ENCODE measurements at places on chromosomes 5 and 9. TPM values are rescaled to one million over a fixed set of nuclear protein-coding genes. Genes with fewer than 3 reads are reported as not detected.

- peak overlapping the region; percentile 95 for H3K4me3 ChIP-seq
- H3K27ac ChIP-seq: peak overlapping the region; percentile 98
- peak; percentile 5 for DNase-seq
- peaks cover 26% of the 10 kb centered on the region for H3K36me3 ChIP-seq
Observed at GRCh38 chr9:87725356-87725899, 491 bp upstream of the CTSL start.

Gene SAXO1
- not detected for total RNA-seq

- H3K36me3 ChIP-seq: no peaks in the 10 kb centered on the region
- no peak overlapping the region for H3K27ac ChIP-seq
- H3K27me3 ChIP-seq: peaks cover 5% of the 10 kb centered on the region
- no peak for DNase-seq
- no peaks in the 10 kb centered on the region for H3K4me1 ChIP-seq
Observed at GRCh38 chr5:112333331-112333781, 85.7 kb downstream of the EPB41L4A start.

- H3K36me3 ChIP-seq: no peaks in the 10 kb centered on the region
- no peak overlapping the region for H3K4me3 ChIP-seq
- no peaks in the 10 kb centered on the region for H3K27me3 ChIP-seq
- no peak for DNase-seq
Observed at GRCh38 chr5:51095486-51095885, 287.8 kb upstream of the ISL1 start.

DNA sequence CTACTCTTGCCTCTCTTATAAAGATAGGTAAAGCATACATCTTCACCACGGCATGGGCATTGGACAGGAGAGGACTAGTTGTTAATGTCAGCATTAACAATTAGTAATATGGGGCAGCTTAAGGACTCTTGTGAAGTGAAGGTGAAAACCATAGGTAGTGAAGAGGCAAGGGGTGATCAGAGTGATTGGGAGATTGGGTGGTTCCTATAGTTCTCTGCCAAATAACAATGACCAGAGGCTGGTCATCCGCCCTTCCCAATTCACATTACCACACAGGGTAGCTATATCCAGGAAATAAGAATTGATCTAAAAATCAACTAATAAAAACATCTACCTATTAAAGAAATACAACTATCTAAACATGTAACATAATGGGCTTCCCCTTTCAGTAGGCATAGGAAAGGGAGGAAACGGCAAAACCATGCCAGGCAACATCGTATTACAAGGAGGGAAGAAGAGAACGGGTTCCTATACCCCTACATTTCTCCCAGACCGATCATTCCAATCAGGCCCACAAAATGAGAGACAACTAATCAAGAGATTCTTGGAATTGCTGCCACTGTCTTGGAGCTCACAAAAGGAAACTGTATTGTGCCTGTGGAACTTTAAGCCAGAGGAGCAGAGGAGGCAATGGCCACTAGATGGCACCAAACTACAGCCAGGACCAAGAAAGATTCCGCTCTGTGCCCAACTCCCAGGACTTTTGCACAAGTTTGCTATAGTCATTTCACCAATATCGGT, 121.6 kb downstream of the FBXL17 start:
- H3K27me3 ChIP-seq: no peaks in the 10 kb centered on the region
- peaks cover 30% of the 10 kb centered on the region for H3K4me1 ChIP-seq
- H3K36me3 ChIP-seq: no peaks in the 10 kb centered on the region
- peak; percentile 74 for DNase-seq
- H3K27ac ChIP-seq: no peak overlapping the region

- no peak overlapping the region for H3K27ac ChIP-seq
- no peaks in the 10 kb centered on the region for H3K36me3 ChIP-seq
- DNase-seq: no peak
- H3K4me3 ChIP-seq: no peak overlapping the region
- H3K4me1 ChIP-seq: peaks cover 28% of the 10 kb centered on the region
Observed at GRCh38 chr9:126794441-126794840, 10.4 kb upstream of the ZBTB43 start.

GRCh38 chr5:572398-573019, 39.6 kb upstream of the CEP72 start:
- H3K4me3 ChIP-seq: no peak overlapping the region
- DNase-seq: no peak
- no peak overlapping the region for H3K27ac ChIP-seq
- no peaks in the 10 kb centered on the region for H3K4me1 ChIP-seq
- H3K36me3 ChIP-seq: no peaks in the 10 kb centered on the region

- H3K36me3 ChIP-seq: no peaks in the 10 kb centered on the region
- H3K27me3 ChIP-seq: no peaks in the 10 kb centered on the region
- DNase-seq: no peak
- no peak overlapping the region for H3K4me3 ChIP-seq
Observed at GRCh38 chr5:142654578-142655058, 31.3 kb downstream of the FGF1 start.

DNA sequence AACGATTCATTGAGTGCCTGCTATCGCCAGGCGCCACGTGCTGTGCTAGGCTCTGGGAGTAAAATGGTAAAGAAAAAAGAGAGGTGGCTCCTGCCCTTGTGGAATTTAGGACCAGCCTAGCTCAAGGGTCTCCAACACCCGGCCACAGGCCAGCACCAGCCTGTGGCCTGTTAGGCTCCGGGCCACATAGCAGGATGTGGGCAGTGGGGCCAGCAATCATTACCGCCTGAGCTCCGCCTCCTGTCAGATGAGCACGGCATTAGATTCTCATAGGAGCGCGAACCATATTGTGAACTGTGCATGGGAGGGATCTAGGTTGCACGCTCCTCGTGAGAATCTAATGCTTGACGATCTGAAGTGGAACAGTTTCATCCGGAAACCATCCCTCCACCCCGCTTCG, 1.5 kb downstream of the RMRP start:
- H3K4me1 ChIP-seq: peaks cover 51% of the 10 kb centered on the region
- no peak for DNase-seq
- peaks cover 12% of the 10 kb centered on the region for H3K36me3 ChIP-seq

DNA sequence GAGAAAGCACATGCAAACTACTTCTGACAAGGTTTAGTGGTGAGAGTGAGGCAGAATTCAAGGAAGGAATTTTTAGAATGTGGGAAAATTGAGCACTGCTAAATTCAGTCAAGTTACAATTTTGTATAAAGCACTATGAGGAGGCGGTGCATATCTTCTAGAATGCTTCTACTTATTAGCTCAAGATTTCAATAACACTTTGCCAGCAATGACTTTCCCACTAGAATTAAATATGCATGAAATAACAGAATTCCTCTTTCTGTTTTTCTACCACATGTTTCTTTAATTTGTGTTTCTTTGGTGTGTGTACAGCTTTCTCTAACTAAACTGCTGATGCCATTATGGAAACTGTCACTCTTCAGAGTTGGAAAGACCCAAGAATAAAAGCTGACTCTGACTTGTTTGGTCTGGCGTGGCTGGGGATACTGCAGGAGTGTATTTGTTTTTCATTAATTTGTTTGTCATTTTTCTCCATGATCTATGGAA, 163.5 kb downstream of the ARSB start:
- H3K4me1 ChIP-seq: peaks cover 2% of the 10 kb centered on the region
- H3K36me3 ChIP-seq: 0 out of 2 replicates have a peak, but pooled peaks cover 1% of the 10 kb centered on the region
- DNase-seq: no peak
- no peak overlapping the region for H3K27ac ChIP-seq
- H3K27me3 ChIP-seq: no peaks in the 10 kb centered on the region

DNA sequence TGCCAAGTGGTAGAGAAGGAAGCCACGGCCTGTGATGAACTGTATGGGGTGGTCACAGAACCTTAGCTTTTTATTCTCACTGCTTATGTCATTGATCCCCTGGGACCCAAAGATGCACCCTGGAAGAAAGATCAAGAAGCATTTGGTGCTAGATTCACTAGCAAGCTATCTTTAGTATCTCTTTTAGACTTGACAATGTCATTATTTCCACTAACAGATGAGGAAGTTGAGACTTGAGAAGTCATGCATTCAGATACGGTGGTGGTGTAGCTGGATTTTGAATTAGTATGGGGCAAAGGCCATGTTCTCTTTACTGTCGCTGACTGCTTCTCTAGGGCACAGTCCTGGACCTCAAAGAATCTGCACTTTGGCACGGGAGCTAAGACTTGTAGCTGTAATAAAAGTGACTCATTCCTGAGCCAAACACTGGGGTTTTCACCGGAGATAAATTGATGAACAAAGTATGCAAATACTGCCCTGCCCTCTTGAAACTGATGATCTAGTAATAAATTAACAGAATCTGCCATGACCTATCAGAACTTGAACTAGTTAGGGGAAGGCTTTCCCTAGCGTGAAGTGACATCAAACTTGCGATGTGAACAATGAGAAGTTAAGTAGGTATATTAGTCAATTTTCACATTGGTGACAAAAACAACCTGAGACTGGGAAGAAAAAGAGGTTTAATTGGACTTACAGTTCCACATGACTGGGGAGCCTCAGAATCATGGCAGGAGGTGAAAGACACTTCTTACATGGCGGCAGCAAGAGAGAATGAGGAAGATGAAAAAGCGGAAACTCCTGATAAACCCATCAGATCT, 5.4 kb downstream of the GDA start:
- H3K4me1 ChIP-seq: no peaks in the 10 kb centered on the region
- H3K4me3 ChIP-seq: no peak overlapping the region
- no peaks in the 10 kb centered on the region for H3K36me3 ChIP-seq
- H3K27ac ChIP-seq: no peak overlapping the region
- no peak for DNase-seq

DNA sequence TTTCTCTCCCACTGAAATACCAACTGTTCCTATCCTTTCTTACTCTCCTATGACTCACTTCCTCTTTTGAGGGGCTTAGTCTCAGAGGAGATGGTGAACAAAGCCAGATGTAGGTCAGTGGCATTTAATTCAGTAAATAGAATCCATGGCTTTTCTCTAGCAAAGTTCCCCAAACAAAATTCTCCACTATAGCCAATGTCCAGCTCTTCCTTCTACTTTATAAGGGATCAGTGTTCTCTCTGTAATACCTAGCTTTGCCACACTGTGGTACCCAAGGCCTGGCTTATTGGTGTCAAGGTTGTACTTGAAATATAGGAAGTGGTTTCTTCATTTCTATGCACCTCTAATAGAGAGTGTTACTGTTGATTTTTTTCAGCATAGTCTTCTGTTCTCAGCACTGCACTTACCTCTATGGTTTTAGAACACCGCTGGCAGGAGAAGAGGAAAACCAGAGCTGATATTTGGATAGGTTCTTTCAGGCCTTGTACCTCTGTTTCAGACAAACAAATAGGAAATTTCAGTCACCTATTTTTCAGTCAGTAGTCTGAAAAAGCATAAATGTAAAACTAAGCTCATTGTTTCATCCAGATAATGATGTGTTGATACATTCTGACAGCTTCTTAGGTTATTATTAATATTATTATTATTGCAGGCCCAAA, 40.6 kb upstream of the ITGA2 start:
- DNase-seq: peak; percentile 84
- H3K4me1 ChIP-seq: peaks cover 66% of the 10 kb centered on the region
- H3K4me3 ChIP-seq: no peak overlapping the region

DNA sequence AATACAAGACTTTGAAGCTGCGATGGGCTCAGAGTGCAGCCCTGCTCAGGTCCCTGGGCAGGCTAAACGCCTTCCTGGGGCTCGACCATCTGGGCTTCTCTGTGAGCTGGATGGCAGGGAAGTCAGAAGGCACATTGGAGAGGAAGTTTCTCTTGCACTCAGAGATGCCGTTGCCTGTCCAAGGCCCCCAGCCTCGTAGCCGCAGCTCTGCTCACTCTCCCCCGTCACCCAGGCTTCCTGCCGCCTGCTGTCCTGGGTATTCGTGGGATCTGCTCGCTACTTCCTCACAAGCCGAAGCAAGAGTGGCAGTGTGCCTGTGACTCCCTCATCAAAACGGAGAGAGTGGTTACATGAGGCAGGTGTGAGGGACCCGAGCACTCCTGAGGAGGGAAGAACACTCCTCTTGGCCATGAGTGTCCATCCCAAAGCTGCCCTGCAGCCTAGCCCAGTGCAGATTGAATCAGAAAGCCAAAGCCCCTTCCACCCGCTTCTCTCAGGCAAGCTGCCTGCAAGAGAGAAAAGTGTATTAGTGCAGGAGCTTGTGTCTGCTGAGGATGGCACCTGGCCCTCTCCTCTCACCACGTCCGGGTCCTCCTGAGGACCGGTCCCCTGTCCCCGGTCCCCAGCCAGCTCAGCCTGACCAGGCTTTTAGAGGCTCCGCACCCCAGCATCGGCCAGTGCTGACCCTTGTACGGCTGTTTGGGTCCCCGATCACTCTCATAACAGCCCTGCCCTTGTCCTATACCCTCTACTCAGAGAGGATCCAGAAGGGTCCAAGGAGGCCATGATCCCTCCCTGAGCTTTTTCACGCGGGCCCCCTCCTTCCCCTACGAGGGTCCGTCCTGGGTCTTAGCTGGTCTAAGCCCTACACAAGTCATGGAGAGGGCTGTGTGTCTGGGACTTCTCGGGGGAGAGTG, 7.3 kb downstream of the FCN2 start:
- no peaks in the 10 kb centered on the region for H3K36me3 ChIP-seq
- no peaks in the 10 kb centered on the region for H3K4me1 ChIP-seq
- peaks cover 28% of the 10 kb centered on the region for H3K27me3 ChIP-seq
- no peak overlapping the region for H3K4me3 ChIP-seq
- no peak for DNase-seq

GRCh38 chr5:161600156-161600555, 53.6 kb upstream of the GABRB2 start:
- H3K4me1 ChIP-seq: no peaks in the 10 kb centered on the region
- no peaks in the 10 kb centered on the region for H3K36me3 ChIP-seq
- no peak for DNase-seq
- no peaks in the 10 kb centered on the region for H3K27me3 ChIP-seq

DNA sequence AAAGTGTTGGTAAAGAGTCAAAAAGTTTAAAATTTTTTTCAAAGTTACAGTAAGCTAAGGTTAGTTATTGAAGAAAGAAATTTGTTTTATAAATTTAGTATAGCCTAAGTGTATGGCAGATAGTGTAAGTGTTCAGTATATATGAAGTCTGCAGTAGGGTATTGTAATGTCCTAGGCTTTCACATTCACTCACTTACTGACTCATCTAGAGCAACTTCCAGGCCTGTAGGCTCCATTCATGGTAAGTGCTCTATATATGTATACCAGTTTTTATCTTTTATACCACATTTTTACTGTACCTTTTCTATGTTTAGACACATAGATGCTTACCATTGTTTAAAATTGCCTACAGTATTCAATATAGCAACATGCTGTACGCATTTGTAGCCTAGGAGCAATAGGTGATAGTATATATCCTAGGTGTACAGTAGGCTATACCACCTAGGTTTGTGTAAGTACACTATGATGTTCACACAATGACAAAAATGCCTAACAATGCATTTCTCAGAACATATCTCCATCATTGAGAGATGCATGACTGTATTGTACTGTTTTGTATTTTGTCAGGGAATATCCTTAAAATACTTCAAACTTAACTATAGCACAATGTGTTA, 38.5 kb downstream of the CYSTM1 start:
- no peaks in the 10 kb centered on the region for H3K36me3 ChIP-seq
- no peak overlapping the region for H3K27ac ChIP-seq
- no peaks in the 10 kb centered on the region for H3K27me3 ChIP-seq
- H3K4me3 ChIP-seq: no peak overlapping the region

DNA sequence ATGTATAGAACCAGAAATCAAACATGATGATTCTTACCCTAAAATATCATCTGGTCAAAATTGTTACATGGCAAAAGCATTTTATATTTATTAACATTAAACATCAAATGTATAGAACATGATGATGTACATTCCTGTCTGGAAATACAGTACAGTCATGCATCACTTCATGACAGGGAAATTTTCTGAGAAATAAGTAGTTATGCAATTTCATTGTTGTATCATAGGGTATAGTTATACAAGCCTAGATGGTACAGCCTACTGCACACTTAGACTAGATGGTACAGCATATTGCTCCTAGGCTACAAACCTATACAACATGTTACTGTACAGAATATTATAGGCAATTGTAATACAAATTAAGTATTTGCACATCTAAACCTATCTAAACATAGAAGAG, 64.6 kb upstream of the VCAN start:
- no peak overlapping the region for H3K27ac ChIP-seq
- no peak for DNase-seq
- H3K36me3 ChIP-seq: peaks cover 5% of the 10 kb centered on the region
- H3K27me3 ChIP-seq: peaks cover 15% of the 10 kb centered on the region
- H3K4me1 ChIP-seq: no peaks in the 10 kb centered on the region

Data from HFFc6 (cell line).